ENCODE measurements at places on chromosomes 11 and 22. TPM values are rescaled to one million over a fixed set of nuclear protein-coding genes. Genes with fewer than 3 reads are reported as not detected.

- peaks cover 4% of the 10 kb centered on the region for H3K27me3 ChIP-seq
- no peak overlapping the region for H3K27ac ChIP-seq
- no peaks in the 10 kb centered on the region for H3K36me3 ChIP-seq
These were observed 15.6 kb upstream of the ARHGAP8 start for GRCh38 chr22:44736581-44737405.

DNA sequence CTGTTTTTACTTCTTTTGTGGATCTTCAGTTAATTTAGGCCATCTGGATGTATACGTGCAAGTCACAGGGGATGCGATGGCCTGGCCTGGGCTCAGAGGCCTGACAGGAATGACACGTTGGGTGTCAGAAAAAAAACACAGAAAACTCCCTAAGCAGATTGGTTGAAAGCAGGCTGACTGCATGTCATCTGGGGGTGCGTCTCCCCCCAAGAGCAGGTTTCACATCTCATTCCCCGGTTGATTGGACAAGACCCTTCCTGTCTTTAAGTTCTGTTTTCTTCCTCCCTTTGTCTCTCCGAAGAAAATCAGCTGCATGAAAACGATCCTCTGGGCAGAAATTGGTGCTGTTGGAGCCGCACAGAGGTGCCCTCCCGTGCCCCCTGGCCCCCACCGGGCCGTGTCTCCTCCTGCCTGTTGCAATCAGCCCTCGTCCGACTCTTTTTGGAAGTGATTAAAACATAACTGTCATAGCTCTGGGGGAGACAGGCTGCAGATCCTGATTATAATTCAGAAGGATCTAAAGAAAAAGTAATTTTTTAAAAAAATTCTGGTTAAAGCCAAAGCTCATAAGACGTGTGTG lies 71.8 kb upstream of the PARVG start:
- no peaks in the 10 kb centered on the region for H3K27me3 ChIP-seq
- peaks cover 5% of the 10 kb centered on the region for H3K36me3 ChIP-seq
- H3K27ac ChIP-seq, result peak overlapping the region; percentile 8
- no peaks in the 10 kb centered on the region for H3K4me1 ChIP-seq
- H3K4me3 ChIP-seq, result no peak overlapping the region
- peak; percentile 56 for DNase-seq

DNA sequence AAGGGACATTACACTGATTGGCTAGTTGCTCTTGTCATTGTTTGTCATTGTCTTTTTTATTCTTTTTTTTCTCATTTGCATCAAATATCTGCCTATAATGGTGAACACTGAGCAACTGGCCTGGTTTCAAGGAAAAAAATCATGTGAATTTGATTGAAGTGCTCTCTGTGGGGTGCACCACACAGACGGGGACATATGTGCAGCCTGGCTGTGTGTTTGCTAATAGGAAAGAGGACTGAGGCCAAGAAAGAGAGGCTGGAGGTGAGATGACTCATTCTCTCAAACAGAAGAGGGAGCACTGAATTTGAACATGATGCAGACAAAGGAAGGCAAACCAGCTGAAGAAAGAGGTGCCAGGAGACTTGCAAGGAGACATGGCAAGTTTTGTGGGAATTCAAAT lies 684.9 kb upstream of the CCDC90B start:
- no peak overlapping the region for H3K27ac ChIP-seq
- H3K4me3 ChIP-seq, result no peak overlapping the region
- no peaks in the 10 kb centered on the region for H3K36me3 ChIP-seq
- H3K4me1 ChIP-seq, result no peaks in the 10 kb centered on the region

UCP3 gene
- 0.59 TPM for total RNA-seq

DNA sequence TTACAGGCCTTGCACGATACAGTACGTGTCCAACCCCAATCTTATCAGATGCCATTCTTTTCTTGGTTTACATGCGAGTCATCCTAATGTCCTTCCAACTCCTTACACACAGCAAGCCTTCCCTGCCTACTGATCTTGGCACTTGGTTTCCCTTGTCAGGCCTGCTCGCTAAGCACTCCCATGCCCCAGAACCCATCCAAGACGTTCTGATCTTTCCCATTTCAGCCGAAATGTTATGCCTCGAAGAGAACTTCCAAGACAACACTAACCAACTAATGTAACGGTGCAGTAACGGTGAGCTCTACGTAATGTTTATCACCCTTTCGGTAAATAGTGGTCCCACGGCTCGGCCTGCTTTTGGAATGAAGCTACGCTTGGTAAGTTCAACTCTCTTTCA lies 521 bp downstream of the PES1 start:
- peak; percentile 55 for DNase-seq
- peaks cover 5% of the 10 kb centered on the region for H3K27me3 ChIP-seq
- peaks cover 34% of the 10 kb centered on the region for H3K36me3 ChIP-seq

DNA sequence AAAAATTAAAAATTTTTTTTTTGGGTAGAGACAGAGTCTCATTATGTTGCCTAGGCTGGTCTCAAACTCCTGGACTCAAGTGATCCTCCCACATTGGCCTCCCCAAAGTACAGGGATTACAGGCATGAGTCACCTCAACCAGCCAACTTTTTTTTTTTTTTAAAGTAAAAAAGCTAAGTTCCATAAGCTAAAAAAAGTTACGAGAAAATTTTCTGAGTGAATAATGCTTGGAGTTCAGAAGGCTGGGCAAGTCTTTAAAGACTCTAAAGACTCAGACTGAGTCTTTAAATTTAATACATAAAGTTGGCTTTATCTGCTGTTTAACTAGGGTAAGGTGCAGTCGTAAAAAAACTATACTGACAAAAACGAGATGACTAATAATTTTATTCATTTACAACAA lies 5.6 kb downstream of the DDX6 start:
- H3K4me1 ChIP-seq, result peaks cover 19% of the 10 kb centered on the region
- H3K27ac ChIP-seq, result no peak overlapping the region
- no peaks in the 10 kb centered on the region for H3K27me3 ChIP-seq
- peaks cover 38% of the 10 kb centered on the region for H3K36me3 ChIP-seq
- H3K4me3 ChIP-seq, result no peak overlapping the region

DNA sequence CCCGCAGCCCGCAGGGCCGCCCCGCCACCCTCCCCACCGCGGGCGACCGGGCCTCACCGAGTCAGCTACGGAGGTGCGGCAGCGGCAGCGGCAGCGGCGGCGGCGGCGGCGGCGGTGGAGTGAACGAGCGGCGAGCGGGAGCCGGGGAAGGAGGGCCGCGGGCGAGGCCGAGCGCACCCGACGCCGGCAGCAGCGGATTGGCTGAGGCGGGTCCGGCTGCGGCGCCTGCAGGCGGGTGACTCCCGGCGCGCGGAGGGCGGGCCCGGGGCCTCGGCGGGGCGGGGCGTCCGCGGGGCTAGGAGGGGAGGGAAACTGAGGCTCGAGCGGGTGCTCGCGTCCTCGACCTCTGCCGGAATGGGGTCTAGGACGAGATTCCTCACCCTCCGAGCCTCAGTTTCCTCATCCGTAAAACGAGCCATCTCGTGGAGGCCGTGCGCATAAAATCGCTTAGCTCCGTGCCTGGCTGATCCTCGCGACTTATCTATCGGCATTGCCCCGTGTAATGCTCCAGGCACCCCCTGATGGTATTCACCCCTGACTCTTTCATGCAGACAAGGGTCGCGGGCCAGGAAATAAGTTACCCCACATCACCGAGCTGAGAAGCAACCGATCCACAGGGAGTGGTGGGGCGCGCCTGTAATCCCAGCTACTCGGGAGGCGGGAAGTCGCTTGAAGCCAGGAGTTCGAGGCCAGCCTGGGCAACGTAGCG lies at the start of gene CPT1A:
CPT1A (minus strand) TSS at position 199 of the 709 bp plus-strand sequence. CDS start 26,442 bp downstream, outside the sequence.
- H3K27me3 ChIP-seq, result peaks cover 2% of the 10 kb centered on the region
- peak within 1 kb of the TSS; percentile 85 for H3K27ac ChIP-seq
- peak; percentile 99 for DNase-seq
- H3K4me3 ChIP-seq, result peak within 1 kb of the TSS; percentile 91
- H3K4me1 ChIP-seq, result peaks cover 42% of the 10 kb centered on the region
- no peaks in the 10 kb centered on the region for H3K36me3 ChIP-seq

GRCh38 chr22:40951795-40952605 lies 822 bp downstream of the RBX1 start:
- H3K4me1 ChIP-seq, result peaks cover 17% of the 10 kb centered on the region
- no peaks in the 10 kb centered on the region for H3K27me3 ChIP-seq
- peaks cover 32% of the 10 kb centered on the region for H3K36me3 ChIP-seq
- H3K4me3 ChIP-seq, result peak overlapping the region; percentile 99

SIDT2 gene
- 35.7 TPM for total RNA-seq

PARVA gene
- 83.7 TPM for total RNA-seq

All from osteoblast (primary cell).